ENCODE measurements at places on chromosomes 7 and 10.

GRCh38 chr10:76667408-76668370 is 969.9 kb downstream of the KCNMA1 start:
- no peak for DNase-seq

DNA sequence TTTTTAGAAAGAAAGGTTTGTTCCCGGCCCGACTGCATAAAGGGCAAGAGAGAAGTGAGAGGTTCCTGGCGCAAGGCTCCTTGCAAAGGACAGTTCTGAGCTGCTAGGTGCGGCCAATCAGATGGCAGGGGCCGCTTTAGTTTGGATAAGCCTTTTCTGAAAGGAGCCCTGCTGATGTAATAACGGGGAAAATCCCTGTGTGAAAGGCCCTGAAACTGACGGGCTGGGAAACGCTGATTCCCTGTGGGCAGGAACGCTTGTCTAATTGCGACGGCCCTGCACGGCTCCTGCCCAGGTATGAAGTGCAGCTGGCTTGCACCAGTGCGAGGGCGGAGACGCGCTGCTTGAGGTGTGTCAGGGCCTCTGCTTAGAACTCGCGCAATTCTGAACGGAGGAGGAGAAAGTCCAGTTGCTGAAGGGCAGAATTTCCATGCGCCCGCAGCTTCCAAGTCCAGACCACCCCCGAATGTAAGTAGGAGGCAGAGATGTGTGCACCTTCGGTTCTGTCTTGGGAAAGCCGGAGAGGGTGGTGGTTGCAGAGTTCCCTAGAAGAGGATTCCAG is 30.5 kb downstream of the TACC2 start:
- DNase-seq = no peak

DNA sequence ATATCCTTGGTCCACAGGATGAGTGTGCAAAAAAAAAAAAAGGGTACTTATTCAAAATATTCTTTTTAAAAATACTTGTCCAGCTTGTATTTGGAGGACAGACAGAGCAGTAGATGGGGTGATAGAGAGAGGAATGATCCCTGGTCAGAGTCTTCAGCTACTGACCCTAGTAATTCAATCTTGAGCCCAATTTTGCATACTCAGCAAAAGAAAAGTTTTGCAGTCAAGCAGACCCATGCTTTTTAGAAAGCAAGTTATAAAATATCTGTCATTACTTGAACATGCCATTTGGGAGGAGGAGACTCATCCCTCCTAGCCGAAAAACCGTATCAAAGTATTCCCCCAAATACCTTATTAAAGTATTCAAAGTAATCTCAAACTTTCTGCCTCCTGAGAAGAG is 585.0 kb downstream of the KCNMA1 start:
- no peak for DNase-seq

DNA sequence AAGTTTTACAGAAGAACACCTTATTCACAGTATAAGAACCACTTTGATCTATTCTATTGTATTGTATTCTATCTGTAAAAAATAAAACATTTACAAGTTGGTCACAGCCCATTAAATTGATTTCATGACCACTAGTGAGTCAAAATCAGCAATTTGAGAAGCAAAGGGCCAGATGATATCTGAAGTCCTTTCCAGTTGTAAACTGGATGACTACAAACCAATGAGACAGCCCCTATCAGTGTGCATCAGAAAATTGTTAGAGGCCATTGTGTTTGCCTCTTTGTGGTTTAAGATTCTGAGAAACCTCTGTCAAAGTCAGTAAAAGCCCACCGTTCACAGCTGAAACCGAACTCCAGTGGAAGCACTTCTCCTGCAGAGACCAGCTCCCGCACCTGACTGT is 54.8 kb downstream of the TBXAS1 start:
- DNase-seq = no peak

DNA sequence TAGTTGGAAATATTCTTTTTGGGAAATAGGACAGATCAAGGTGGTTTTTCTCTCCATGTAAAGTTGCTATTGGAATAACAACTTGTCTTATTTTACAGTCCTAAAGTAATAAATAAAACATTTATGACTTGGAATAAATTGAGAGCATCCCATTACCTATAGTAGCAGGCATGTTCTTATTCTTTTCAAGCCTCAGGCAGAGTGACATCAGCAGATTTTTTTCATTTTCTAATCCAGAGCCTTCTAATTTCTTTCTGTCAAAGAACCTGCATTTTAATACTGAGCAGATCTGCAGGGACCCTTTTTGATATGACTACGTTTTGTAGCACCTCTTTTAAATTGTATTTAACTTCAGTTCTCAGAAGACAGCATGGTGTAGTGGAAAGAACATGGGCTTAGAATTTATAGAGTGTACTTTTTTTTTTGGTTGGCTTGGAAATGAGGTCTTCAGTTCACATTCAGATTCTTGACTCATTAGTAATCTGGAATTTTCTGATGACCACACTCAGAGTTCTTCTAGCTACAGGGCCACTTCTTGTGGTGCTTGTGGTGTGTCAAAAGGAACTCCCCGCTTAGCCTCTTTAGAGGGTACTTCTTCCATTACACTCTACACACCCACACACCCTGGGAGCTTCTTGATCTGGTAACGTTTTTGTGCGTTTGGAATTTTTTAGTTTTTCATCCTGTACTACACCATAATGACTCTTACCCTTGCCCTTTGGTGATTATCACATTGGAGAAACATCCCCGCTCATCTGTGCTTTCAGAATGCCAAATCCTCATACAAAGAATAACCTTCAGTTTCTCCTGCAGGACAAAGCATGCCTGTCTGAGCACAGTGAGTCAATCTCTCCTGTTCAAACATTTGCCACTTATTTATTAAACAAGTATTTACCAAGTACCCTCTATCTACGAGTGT is 34.6 kb downstream of the AGK start:
- peak; percentile 94 for DNase-seq

- DNase-seq = no peak
Measured at GRCh38 chr7:143069912-143070500, 17.9 kb downstream of the OR6V1 start.

GRCh38 chr10:329361-330099 is 194.3 kb downstream of the ZMYND11 start:
- DNase-seq = peak; percentile 92

DNA sequence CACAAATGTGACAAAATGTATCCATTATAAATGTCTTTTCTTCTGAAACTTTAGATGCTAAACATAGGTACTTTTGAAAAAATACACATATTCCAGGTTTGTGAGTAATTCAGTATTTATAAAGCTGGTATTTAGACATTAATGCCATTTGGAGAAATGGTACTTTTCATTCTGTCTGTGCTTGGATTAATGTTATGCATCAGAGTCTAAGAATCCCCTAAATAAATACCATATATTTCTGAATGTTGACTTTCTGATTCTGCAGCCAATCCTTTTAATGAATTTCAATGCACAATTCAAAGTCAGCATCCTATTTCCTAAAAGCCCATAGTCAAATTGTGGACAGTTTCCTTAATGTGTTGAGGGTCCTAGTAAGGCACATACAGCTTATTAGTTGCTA is 145.0 kb downstream of the DKK1 start:
- DNase-seq = no peak

DNA sequence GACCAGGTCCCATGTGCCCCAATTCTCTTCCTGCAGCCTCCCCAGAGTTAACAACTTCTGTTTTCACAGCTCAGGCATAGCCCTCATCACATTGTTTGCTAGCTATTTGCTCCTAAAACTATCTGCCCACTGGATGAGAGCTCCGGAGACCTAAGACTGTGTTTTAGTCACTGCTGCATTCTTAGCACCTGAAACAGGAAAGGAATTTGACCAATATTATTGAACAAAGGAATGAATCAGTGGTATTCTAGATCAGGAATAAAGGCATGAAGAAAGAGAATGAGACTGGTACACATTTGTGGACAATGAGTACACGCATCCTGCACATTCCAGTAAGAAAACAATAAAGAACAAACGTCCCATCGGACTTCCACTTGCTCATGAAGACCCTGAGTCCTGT is 54.8 kb downstream of the PPP1R17 start:
- DNase-seq = no peak

- DNase-seq = no peak
Measured at GRCh38 chr7:85396676-85397075, 209.8 kb upstream of the SEMA3D start.

DNA sequence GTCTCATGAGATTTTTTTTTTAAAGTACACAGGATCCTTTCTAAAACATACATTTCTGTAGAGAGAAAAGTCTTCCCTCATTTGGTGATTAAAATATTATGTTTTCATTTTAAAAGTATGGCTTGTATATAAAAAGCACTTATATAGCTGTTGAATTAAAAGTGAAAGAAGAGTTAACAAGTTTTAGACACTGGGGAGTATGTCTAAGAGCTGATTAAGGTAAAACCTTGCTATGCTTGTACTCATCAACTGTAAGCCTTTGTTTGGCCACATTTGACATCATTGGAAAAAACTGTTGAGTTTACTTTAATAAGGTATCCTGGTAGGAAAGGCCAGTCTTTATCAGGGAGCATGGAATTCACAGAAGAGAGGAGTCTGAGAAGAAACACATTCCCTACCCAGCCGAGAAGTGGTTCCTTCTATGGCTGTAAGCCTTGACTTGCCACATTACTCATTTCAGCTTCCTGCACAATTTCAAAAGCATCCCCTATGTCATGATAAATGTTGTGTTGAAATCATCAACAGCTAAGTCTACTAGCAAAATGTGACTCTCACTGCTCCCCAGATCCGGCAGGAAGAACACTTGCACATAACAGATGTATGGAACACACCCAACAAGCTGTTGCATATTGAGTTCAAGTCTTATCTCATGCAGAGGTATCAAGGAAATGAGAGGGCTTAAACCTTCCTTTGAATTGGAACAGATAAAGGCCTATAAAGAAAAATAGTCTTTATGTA is 171.8 kb upstream of the CDK1 start:
- DNase-seq = peak; percentile 76

- DNase-seq = peak; percentile 85
Measured at GRCh38 chr10:97538411-97538810, 34.2 kb upstream of the ANKRD2 start.

DNA sequence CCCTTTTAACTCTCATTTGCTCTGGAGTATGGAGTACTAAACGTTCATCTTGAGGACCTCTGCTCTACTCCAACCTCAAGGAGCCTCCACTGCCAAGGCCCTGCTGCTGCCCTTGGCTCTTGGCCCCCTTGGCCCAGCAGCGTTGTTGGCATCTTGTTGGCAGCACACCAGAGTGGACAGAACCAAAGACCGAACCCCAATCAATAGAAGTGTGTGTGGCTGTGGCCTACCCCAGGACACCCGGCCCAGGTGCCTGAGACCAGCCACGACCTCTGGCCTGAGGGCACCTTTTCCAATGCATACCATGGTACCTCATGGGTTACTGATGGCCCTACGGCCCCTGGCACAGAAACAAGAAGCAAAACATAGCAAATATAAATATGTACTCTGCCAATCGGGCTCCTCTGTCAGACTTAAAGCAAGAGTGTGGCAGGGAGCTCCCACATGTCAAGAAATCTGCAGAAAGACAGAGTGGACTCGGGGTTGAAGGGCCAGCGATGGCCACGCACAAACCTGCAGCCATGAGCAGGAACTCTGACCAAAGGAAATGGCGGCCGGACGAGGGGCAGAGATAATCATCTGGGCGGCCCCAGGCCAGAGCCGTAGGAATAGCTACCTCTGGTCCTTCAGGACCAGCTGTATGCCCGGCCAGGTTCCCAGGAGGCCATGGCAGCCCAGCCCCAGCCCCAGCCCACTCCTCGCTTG is 2.9 kb downstream of the NPC1L1 start:
- DNase-seq = no peak

GRCh38 chr7:50648570-50649169 is 83.5 kb upstream of the DDC start:
- DNase-seq = no peak
